ENCODE measurements at places on chromosomes 16 and 17. TPM values are rescaled to one million over a fixed set of nuclear protein-coding genes. Genes with fewer than 3 reads are reported as not detected.
A peak's percentile ranks its signal among the peaks of the same experiment; 100 is the strongest.

MT1F gene
- total RNA-seq, result 53.3 TPM

GRCh38 chr16:80743772-80744171 is 60.6 kb downstream of the CDYL2 start:
- no peak for DNase-seq

GRCh38 chr17:50272711-50273653 is 1.3 kb upstream of the TMEM92 start:
- peak; percentile 63 for DNase-seq

DNA sequence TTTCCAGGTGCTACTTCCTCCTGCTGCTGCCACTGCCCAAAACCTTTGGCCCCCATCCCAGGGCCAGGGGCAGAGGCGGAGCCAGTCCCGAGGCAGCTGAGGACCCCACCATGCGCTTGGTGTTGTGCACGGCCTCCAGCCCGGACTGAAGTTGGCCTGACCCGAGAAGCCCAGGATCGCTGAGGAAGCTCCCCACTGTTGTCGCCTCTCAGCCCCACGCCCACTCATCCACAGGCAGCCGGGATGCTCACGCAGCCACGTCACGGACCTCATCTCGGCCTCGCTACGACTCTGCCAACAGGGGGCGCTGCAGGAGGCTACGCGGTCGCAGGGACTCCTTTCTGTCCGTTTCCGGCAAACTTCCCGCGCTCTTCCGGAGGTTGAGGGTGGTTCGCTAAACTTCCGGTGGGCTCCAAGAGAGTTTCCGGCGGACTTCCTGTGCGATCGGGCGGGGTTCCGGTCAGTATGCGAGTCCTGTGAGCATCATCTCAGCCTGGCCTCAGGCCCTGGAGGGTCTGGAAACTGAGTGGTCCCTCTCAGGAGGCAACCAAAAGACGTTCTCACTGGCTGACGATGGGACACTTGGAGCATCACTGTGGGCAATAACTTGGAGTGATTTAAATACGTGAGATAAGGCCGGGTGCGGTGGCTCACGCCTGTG is 12.4 kb downstream of the ZG16B start:
- peak; percentile 63 for DNase-seq
